ENCODE measurements at places on chromosomes 5 and 9. TPM values are rescaled to one million over a fixed set of nuclear protein-coding genes. Genes with fewer than 3 reads are reported as not detected.

- no peak for DNase-seq
Observed at GRCh38 chr9:104028827-104029226, 65.3 kb upstream of the SMC2 start.

DNA sequence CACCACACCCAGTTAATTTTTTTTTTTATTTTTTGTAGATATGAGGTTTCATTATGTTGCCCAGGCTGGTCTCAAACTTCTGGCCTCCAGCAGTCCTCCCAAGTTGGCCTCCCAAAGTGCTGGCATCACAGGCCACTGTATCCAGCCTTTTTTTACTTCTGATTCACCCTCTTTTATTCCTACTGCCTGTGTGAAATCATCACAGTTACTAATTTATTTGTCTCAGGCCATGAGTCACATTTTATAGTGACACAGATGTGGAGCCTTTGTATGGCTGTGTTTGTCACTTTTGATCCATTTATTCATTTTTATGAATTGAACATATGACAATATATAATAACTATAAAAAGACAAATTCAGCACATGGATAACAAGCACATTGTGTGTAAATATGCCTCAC lies 67.1 kb upstream of the SNX2 start:
- DNase-seq: no peak

DNA sequence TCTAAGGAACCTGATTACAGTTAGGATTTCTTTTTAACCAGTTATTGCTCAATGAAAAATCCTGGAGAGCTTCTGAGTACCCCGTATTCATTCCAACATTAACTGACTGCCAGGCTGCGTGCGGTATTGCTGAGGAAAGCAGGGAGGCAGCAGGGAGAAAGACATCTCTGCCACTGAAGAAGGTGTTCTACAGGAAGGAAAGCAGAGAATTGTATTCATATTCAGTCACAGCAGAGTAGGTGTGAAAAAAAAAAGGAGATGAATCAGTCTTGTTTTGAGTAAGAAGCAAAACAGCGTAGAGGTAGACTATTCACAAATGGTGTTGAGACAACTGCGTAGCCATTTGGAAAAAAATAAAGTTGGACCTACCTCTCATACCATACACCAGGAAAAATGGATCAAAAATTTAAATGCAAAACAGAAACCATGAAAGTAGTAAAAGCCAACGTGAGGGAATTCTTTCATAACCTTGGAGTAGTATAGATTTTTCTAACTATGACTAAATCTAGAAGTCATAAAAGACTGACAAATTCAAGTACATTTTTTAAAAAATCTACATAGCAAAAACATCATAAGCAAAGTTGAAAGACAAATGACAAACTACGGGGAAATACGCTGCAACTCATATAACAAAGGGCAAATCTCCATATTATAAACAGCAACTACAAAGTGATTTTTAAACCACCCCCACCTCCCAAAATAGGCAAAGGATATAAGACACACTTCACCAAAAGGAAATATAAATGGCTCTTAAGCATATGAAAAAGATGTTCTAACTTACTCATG lies 9.9 kb upstream of the NR4A3 start:
- DNase-seq: no peak

DNA sequence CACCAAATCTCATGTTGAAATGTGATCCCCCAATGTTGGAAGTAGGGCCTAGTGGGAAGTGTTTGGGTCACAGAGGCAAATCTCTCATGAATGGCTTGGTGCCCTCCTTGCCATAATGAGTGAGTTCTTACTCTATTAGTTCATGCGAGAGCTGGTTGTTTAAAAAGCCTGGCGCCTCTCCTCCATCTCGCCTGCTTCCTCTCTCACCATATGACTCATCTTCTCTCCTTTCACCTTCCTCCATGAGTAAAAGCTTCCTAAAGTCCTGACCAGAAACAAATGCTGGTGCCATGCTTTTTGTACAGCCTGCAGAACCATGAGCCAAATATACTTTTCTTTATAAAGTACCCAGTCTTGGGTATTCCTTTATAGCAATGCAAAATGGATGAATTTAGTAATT lies 20.9 kb upstream of the ARHGAP26 start:
- DNase-seq: no peak

- DNase-seq: no peak
Observed at GRCh38 chr5:101424530-101425175, 521.6 kb upstream of the ST8SIA4 start.

FST gene
- total RNA-seq: 19.7 TPM

GRCh38 chr9:95096381-95096780 lies 221.1 kb downstream of the FANCC start:
- DNase-seq: no peak

PCDHA9 gene
- 0.90 TPM for total RNA-seq

PTGR1 gene
- 60.1 TPM for total RNA-seq
